Memory B cell (primary cell): ENCODE measurements at places on chromosomes 4 and X.

DNA sequence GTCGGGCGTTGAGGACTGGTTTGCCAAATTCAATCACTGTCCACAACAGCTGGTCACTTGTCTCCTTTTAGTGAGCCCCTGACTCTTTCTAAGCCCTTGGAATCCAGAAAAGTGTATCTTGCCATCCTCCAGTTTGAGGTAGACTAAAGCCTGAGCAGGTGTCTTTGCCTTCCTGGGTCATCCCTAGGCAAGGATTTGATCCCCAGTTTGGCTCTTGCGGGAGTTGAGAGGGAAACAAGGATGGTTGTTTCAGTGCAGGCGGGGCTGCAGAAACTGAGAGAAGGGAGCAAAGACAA lies 2.2 kb upstream of the FGF5 start:
- no peak for DNase-seq

- no peak for DNase-seq
Measured at GRCh38 chrX:136731207-136731782, 49.4 kb downstream of the ARHGEF6 start.

DNA sequence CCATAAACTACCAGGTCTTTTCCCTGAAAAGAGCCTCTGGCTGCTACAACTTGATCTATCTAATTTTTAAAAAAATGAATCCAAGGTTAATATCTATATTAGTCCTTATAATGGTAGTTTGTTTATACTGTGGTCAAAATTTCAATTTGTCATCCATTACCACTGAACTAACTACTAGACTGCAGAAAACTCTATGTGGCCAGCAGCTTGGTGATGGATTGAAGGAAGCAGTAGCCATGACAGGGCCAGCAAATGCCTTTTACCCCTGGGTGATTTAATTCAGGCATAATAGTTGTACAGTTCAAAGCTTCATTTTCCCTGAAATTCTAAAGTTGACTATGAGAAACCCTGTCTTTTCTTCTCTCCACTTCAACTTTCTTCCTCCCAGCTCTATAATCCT lies 30.4 kb upstream of the PPARGC1A start:
- no peak for DNase-seq

- no peak for DNase-seq
Measured at GRCh38 chrX:17655211-17656034, 81.9 kb upstream of the SCML1 start.

GRCh38 chrX:357035-357692 lies 29.5 kb downstream of the PPP2R3B start:
- no peak for DNase-seq

DNA sequence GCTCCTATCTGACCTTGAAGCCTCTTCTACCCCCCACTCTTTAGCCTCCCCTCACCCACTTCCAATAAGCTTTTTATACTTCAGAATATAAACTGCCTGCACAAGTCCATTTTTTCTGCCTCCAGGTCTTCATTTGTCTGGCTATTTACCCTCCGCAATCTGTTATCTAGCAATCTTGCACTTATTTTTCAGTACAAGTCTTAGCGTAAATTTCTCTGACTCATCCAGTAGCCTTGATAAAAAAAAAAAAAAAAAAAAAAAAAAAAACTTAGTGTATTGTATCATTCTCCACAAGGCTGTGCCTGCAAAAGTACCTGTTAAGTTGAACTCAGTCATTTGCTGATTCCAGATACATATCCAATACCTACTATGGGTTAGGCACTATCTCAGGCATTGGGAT lies 219.5 kb upstream of the DKK2 start:
- no peak for DNase-seq

- DNase-seq = no peak
Measured at GRCh38 chrX:66004928-66005829, 34.7 kb downstream of the VSIG4 start.

DNA sequence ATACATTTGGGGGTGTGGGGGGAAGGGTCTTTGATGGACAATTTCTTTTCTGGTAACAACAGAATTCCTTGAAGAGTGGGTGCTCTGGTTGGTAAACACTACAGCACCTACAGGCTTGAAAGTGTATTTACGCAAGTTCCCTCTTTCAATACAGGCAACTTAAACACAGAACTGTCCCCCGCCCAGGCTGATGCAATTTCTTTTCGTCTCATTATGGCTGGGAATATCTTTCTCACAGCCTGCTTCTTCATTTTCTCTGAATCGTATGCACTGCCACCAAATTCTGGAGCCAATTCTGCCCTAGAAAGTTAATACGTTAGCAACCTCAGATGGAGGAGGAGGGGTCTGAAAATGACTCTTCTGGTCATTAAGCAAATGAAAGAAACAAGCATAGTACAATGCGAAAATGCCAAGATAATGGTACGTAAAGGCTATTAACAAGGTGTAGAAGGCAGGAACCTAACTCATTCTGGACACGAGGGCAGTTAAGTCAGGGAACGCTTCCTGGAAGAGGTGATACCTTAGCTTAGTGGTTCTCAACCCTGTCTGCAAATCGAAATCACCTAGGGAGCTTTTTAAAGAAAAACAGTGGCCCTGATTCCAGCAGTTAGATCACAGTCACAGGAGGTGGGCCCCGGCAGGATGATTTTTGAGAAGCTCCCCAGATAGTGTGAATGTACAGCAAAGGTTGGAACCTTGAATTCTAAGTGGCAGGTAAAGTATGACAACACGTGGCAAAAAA lies 1.0 kb downstream of the AGA start:
- no peak for DNase-seq

GRCh38 chr4:21512353-21512752 lies 436.2 kb downstream of the KCNIP4 start:
- no peak for DNase-seq

- no peak for DNase-seq
Measured at GRCh38 chrX:42704454-42704853, 73.5 kb downstream of the PPP1R2C start.

- no peak for DNase-seq
Measured at GRCh38 chr4:51960486-51960885, 59.7 kb downstream of the LRRC66 start.

GRCh38 chr4:84726356-84726755 lies 143.4 kb downstream of the CDS1 start:
- no peak for DNase-seq

DNA sequence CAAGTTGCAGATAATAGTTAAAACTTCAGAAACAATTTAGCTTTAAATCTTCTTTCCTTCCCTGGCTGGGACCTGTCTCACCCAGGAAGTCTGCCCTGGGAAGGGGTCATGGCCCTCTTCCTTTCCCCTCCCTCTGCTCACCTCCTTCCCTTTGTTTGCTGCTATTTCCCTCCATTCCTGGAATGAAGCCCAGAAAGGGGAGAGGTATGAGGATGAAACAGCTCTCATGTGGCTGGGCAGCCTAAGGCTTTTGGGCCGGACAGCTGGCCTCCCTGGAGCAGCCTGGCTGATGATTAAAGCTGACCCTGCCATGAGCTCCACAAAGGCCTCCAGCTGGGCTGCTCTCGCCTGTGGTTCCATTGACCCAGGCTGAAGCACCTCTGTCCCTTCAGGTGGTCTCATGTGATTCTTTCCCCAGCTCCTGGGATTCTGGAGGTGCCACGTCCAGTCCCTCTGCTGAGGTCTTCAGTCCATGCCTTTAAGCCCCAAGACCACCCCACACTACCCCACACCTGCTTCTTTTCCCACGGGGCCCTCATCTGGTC lies 202.1 kb downstream of the PTTG2 start:
- no peak for DNase-seq

- DNase-seq = no peak
Measured at GRCh38 chrX:97909245-97909644, 1025.5 kb downstream of the RPA4 start.

DNA sequence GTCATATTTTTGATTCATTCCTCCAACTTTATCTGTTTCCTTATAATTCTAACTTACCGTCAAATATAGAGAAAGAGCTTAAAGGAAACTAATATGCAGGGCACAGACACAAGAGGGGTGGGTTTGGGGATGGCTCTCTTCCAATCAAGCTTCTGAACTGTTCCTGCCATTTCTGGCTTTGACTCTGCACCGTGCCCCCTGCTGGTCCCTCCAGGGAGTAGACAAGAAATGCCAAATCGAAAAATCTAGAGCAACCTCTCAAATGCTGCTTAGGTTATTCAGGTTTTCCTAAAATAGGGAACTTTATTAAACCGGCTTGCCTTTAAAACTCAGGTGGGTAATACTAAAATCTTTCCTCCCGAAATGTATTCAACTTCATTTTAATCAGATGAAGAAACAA lies 39.8 kb upstream of the VCX3A start:
- DNase-seq = no peak

- no peak for DNase-seq
Measured at GRCh38 chr4:137994853-137995252, 247.3 kb downstream of the SLC7A11 start.

DNA sequence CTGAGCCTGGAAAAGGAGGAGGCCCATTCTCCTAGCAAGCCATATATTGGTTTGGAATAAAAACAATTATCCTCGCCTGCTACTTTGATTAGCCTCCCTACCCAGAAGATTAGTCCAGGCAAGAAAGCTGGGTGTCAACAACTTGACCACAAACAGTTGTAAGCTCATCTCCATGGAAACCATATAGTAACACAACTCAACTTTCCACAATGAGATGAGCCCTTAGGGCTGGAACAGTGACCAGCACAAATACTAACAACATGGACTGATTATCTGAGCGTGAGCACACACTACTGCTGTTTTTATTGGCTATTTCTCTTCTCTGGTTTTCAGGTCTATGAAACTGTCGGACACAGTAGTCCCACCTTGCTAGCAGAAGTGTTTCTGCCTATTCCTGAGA lies 80.8 kb downstream of the CC2D2A start:
- DNase-seq = no peak

DNA sequence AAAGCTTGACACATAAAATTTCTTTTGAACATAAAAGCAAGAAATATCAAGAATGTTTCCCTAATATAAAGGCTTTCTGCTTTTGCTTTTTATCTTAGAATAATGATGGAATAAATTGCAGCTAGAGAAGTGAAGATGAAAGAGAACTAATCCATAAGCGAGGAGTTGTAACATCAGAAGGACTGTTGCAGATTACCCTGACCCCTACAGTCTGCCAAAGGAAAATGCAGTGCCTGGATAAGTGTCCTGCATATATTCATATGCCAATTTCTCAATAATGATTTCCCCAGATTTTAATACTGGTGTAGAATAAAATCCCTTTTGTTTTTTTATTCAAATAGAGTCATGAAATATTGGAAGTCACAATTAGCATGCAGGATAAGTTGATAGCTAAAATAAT lies 115.9 kb downstream of the MAGEC2 start:
- DNase-seq = no peak
